ENCODE measurements at places on chromosomes 2 and 18.
A peak's percentile ranks its signal among the peaks of the same experiment; 100 is the strongest.

DNA sequence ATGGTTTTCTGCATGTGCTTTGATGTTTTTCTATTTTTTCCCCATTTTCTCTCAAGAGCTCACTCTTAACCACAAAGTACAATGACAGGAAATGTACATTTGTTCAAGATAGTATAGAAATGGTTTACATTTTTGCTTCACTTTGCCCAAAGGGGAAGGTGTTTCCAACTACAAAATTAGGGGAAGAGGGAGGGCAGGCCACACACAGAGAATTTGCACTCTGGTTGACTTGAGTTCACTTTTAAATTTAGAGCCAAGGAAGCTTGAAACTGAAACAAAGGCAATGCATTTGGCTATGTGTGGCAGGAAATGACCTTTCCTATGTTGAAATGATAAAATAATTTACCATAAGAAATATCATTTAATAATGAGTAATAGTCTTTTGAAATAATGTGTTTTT, 19.1 kb upstream of the VIT start:
- DNase-seq = no peak

DNA sequence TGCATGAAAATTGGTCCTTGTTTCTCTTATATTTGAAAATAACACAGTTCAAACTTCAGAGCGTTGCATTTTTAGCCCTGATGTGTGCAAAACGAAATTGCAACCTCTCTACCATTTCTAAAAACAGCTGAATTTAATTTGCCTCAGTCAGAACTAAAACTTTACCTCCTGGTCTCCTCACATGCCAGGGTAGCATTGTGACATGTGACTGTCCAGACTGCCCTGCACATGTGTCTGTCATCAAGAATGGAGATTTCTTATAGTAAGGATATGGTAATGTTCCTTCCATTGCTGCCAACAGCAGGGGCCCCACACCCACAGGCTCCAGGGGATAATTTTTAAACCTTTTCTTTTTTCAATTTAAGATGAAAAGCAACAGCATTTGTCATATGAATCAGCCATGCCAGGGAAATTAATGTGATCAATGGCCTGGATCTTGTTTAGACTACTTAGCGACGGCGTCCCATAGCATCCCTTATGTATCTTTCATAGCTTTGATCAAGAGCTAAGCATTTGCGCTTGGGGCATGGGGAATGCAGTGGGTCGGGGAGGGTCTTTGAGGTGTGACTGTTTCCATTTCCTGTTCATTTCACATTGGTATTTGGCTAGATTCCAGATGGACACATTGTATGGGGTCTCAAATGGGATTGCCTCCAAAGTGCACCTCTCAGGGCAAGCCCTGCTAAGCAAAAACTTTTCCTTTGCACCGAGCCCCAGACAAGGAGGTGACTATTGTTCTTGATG, 92.4 kb upstream of the RASGRP3 start:
- no peak for DNase-seq

DNA sequence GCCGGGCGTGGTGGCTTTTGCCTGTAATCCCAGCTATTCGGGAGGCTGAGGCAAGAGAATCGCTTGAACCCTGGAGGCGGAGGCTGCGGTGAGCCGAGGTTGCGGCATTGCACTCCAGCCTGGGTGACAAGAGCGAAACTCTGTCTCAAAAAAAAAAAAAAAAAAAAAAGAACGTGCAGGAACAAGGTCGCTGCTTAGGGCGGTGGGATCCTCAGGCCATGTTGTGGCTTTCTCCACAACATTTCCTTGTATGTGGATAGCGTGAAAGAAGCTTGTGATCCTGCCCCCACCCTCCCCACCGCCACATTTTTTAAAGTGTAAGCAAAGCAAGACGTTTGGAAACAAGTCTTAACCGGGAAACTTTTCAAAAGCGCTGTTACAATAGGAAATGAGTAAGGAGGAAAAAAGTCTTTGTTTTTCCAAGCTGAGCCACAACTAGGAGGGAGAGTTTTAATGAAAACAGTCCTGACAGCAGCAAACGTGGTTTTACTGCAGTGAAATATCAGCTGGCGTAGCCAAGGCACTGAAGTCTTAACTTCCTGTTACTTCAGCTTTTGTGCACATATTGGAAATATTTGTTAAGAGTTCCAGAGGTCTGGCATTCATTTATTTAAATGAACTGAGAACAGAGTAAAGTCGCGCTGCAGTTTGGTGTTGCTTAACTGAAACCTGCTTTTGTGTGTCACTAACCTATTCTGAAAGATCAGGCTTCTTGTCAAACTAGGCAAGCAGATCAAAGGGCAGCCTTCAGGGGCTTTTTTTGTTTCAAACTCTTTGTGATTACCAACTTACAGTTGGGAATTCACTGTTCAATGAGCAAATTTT, 3.8 kb downstream of the TGIF1 start:
- DNase-seq = peak; percentile 99

DNA sequence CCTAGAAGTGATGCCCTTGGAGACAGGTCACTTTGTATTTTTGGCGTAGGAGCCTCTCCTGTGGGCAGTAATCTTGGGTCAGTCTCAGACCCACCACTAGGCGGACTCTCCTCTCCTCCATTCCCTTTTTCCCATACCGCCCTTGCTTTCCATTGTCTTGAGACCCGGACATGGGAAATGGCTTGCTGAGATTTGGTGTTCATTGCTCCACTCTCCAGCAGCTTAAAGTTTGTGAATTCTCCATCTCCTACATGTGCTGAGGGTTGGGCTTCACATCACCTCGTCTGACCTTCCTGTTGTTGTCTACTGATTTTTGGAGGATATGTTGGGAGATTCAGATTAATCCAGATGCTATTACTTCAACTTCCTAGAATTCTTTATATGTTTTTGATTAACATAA, 159.2 kb upstream of the RAB12 start:
- DNase-seq = peak; percentile 24

DNA sequence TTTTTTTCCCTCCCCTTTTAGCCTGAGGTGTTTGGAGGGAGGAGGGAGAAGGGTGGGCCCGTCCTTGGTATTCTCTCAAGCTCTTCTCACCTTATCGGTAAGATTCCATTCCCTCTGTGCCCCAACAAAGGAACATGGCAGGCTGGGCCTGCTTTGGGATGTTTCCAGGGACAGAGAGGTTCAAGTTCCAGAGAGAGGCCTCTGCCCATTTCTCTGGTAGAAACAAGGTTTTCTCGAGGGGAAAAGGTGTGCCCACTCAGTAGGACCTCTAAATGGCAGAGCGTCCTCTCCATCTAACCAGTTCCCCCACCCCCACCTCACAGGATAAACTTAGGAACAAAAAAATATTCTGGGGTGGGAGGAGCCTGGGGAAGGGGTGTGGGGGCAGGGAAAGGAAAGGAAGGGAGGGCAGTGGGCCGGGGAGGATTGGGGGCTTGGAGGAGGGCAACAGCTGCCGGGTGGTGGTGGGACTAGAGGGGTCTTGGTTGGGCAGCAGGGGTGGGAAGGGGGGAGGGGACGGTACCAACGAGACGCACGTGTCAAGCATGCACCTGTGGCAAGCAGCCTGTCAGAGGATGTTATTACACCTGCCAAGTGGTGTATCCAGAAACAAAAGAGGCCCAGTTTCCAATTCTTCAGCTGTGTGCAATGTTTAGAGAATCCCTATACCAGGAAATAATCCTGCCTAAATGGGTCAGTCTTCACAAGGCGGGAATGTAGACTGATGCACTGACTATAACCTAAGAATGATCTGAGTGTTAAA, 2.1 kb downstream of the PCBP1 start:
- peak; percentile 46 for DNase-seq

DNA sequence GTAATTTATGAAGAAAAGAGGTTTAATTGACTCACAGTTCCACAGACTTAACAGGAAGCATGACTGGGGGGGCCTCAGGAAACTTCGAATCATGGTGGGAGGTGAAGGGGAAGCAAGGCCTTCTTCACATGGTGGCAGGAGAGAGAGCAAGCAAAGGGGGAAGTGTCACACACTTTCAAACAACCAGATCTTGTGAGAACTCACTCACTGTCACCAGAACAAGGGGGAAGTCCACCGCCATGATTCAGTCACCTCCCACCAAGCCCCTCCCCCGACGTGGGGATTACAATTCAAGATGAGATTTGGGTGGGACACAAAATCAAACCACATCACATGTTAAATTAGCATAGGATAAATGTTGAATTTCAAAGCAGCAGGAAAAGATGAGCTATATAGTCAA, 56.2 kb downstream of the STRADB start:
- no peak for DNase-seq

- peak; percentile 30 for DNase-seq
Observed at GRCh38 chr2:159758686-159759085, 39.3 kb downstream of the CD302 start.

DNA sequence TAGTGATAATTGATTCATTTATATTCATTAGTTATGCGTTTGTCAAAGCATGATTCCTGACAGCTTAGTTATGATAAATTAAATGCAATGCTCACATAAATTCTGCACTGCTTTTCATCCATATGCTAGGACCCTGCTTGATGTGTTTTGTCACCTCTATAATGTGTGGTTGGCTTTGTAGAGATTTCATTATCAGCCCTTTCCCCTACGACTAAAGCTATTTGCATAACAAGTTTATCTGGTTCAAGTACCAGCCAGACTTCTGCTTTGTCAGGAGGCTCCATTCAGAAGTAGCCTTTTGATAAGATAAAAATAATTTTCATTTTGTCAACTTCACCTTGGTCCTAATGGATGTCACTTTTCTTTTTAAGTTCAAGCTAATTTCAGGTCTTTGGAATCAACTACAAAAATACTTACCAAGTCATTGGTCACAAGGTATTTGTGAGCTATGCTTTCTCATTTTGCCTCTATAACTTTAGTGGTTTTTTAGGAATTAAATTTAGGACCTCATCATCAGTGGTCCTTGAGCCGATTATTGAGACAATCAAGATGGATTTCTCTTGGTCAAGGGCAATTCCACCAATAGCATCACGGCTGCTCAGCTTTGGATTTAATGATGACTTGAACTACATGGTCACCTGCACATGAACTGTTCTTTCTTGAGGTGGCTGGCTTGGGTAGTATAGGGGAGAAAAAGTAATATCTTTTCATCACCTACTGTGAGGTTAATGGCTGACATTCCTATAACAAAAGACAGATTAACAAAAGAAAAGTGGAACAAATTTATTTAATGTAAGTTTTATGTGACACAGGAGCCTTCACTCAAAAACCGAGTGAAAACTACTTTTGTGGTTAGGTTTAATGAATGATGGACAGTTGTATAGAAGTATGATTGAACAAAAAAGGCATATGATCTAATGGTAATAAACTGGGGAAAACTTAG, 162.1 kb downstream of the MYO3B start:
- DNase-seq = no peak

DNA sequence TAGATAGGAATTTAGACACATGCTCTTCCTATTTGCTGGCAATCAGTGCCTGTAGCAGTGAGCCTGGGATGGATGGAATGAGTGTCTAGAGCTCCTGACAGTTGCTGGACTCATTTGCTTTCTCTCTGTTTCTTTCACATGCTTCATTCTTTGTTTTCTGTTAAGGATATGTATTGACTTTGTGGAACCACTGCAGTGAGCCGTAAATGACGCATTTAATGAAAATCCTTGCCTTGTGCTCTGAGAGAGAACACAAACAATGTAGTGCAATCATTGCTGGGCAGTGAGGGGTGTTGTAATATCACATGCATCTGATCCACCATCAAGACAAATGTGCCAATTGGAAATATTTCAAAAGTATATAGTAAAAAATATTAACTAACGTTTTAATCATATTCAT, 25.2 kb upstream of the CDH20 start:
- DNase-seq = no peak

- DNase-seq = peak; percentile 64
Observed at GRCh38 chr18:63016270-63016669, 300.9 kb downstream of the PHLPP1 start.

GRCh38 chr2:64467096-64467843, 13.3 kb downstream of the LGALSL start:
- no peak for DNase-seq

GRCh38 chr2:15944325-15945017, 4.1 kb downstream of the MYCN start:
- no peak for DNase-seq

- DNase-seq = no peak
Observed at GRCh38 chr18:66601649-66602048, 2.2 kb downstream of the CDH19 start.

Data from EH (cell line).